ENCODE measurements at places on chromosomes 4 and X.

GRCh38 chrX:53918702-53919101 is 125.6 kb downstream of the PHF8 start:
- no peak for DNase-seq

DNA sequence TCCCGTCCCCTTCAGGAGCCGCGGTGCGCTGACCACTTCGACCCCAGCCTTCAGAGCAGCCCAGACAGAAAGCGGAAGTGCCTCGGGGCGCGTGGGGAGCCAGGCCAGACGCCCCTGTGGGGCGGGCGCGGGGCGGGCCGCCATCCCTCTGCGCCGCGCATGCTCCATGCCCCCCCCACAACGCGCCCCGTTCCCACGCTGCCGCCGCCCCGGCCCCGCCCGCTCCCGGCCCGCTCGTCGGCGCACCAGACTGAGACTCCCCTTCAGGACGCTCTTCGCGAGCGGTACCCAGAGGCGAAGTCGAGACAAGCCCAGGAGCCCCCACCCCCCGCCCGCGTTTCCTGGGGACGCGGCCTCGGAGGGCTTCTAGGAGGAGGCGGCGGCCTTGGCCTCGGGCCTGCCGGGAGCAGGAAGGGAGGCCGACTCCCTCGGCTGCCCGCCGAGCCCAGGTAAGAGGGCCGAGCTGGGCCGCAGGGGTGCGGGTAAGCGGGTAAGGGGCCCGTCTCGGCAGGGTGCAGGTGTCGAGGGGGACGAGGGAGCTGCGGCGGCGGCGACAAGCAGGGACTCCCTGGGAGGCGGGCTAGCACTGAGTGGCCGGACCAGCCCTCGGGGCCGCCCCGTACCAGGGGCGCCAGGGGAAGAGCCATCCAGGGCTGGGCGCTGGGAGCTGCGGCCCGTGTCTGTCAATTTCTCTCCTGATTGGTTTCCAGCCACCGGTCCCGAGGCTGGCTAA is at the start of gene ZFP92:
Gene ZFP92 (plus strand): TSS at position 218 of the 733 bp plus-strand sequence. CDS start 6,851 bp downstream, outside the sequence.
- no peak for DNase-seq

GRCh38 chr4:8200302-8200975 is 1.3 kb downstream of the SH3TC1 start:
- DNase-seq = no peak

DNA sequence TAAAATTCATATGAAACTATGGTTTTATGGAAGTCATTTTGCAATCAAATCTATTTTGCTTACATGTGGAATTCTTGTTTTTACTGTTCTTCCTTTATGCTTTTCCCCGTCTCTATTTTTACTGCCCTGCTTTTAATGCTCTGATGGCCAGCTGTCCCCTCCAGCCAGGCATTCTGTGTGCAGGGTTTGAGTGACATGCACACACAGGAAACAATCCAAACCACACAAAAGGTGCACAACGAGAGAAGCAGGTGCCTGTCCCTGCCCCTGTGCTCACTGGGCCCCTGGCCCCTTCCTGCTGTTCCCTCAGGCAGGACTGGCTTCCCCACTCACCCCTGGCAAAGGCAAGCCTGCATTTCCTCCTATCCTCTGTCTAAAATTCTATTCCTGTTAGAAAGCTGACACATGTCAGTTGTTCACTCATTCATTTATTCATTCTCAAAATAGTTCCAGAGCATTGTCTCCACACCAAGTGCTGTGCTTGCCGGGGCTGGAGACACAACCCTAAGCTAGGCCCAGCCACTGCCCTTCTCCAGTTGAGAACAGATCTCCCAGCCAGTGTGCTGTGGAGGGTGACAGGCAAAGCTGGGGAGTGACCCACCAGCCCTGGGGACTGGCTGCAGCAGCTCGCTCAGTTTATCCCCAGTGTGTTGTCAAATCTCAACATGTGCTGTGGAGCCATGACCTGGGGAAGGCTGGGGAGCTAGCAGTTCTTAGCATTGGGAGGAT is 346.3 kb downstream of the FBXW7 start:
- DNase-seq = no peak

DNA sequence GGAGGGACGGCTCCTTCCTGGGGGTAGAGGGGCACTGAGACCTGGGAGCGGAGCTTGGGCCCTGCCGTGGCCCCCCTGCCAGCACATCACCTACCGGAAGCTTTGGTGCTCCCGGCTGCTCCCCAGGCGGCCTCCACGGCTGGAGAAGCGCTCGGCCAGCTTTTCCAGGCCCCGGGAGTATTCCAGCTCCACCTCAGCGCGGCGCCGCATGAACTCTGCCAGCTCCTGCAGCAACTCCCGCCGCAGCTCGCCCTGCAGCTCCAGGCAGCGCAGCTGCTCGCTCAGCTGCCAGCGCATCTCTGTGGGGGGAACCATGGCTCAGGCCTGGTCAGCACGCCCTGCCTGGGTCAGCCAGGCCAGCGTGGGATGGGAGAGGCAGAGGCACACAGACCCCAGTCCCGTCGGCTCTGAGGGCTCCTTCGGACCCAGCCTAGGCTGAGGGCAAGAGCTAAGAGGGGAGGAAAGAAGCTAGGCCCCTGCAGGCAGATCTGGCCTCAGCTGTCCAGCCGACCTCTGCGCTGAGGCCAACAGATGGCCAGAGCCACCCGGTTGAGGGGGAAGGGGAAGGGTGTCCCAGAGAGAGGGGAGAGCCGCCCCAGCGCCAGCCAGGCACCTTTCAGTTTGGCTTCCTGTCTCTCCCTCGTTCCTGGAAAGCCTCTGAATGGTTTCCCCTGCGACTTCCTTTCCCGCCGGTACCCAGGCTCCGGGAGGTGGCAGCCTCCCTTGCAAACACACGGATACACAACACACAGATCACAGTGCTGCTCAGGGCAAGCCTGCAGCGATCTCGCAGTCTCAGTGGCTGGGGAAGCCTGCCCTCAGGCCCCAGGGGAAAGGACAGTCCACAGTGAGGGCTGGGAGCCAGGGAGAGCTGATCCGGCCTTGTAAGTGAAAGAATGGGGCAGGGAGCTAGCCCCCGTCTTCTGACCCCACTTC is 4.3 kb downstream of the ARHGAP4 start:
- no peak for DNase-seq

- DNase-seq = no peak
These were observed 52.2 kb downstream of the FAM9B start for GRCh38 chrX:8981723-8982122.

GRCh38 chr4:7890635-7891393 is 48.8 kb downstream of the AFAP1 start:
- peak; percentile 41 for DNase-seq

GRCh38 chr4:85776579-85776978 is 301.6 kb downstream of the ARHGAP24 start:
- DNase-seq = no peak

GRCh38 chr4:152894673-152895072 is 41.5 kb upstream of the FHDC1 start:
- DNase-seq = no peak

GRCh38 chr4:73432169-73433000 is 3.6 kb upstream of the AFP start:
- DNase-seq = no peak

DNA sequence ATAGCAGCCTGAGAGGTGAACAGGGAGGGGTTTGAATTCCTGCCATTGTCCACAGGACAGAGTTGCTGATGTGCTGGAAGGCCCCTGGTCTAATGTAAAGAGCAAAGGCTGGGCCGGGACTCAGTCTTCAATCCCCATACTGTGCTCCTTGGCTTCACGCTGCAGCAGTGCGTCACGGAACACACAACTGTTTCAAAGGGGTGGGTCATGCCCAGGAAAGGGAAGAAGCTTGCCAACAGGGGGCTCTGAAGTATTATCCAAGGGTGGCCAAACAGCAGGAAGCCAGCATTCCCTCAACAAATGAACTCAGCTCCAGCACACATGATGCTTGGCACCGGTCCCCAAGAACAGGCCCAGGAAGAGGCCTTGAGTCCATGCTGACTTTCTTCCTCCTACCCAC is 122.5 kb downstream of the NFKB1 start:
- no peak for DNase-seq

GRCh38 chr4:52910115-52910514 is 48.0 kb downstream of the RASL11B start:
- DNase-seq = no peak

- DNase-seq = no peak
These were observed 57.0 kb upstream of the ARSJ start for GRCh38 chr4:114036426-114036825.

DNA sequence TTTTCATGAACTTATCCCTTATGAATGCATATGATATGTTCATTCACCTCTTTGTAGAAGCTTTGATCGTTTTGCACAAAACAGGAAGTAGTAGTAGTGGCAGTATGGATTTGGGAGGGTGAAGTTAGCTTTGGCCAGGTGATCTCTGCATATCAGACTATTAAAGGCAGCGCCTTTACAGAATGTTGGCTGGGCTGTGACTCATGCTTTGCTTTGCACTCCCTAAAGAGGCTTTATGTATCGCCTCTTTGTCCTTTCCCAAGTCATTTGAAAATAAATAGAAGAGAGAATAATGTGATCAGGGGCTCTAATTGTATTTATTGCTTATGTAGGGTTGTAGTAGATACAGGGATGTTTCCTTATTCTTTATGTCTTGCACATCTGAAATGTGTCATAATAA is 50.4 kb downstream of the SHROOM3 start:
- no peak for DNase-seq

DNA sequence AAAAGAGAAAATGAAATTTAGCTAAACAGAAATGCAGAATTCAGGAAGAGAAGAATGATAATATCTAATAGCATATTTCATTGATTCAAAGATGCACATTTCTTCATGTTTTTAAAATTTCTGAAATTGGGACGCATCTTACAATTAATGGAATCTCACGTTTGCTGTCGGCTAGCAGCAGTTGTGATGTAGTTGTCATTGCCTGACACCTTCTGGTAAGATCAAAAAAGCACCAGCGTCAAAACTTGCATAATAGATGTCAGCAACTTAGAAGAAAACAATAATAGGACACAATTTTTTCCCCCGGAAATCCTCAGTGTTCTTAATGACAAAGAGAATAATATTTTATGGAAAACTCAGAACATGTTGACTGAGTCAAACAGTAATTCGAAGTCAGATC is 29.8 kb upstream of the SLC7A3 start:
- DNase-seq = no peak

GRCh38 chrX:10173331-10173900 is 16.6 kb downstream of the CLCN4 start:
- peak; percentile 85 for DNase-seq

DNA sequence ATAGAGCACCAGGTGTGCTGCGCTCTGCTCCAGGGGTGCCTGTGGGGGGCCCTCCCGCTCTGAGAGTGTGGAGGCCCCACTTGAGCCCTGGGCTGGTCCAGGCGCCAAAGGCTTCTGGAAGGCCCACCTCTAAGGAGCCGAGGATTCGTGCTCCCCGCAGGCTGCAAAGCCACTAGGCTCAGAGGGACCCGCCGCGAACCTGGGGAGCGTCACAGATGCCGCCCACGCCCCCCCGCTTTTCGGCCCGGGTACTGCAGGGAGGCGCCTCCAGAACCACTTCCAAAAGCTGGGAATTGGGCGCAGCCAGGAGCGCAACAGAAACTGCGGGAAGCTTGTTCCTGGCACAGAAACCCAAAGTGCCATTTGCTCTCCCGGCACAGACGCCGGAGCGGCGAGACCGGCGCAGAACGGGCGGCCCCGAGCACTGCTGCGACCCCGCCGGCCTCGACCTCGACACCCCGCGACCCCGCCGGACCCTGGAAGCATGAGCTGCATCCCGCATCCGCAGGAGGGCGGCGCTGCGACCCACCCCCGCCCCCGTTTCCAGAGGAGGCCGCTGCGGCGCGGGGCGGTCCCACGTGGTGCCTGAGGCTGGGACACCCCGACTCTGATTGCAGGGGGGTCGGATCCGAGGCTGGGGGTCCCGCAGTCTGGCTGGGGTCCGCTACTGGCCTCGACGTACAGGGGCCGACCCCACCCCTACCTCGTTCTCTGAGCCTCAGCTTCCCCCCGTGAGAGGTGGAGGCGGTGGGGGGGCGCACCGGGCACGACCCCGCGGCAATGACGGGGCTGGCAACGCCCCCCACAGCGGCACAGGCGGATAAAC is 30.8 kb downstream of the CPLX1 start:
- no peak for DNase-seq

DNA sequence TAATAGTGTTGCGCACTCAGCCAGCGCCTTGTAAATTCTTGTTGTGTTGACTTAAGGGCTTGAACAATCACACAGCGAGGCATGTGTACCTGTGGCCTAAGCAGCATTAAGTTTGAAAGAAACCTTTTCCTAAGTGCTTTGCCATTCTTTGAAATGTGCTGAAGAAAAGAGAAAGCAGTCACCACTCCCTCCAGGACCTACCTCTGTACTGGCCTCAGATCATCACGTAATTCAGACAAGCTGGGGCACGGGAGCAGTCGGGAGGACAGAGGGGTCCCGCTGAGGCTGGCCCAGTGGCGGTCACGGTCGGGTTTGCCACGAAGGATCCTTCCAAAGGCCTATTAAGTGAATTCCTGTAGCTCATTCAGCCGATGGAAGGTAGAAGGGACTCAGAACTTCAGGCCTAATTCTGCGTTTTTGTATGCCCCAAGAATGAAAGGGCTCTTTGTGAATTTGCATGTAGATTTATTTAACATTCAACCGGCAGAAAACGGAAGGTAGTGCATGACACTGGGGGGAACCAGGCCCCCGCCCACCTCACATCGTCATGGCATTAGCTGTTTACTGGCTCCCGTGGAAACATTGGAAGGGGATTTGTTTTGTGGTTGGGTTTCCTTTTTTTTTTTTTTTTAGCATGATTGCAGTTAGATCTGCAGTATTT is 106.3 kb downstream of the TRAPPC11 start:
- no peak for DNase-seq

GRCh38 chr4:156422576-156422975 is 468.9 kb upstream of the CTSO start:
- DNase-seq = no peak

GRCh38 chrX:23660766-23661132 is 6.5 kb upstream of the PRDX4 start:
- DNase-seq = no peak

- no peak for DNase-seq
These were observed 44.9 kb upstream of the SLC25A31 start for GRCh38 chr4:127685292-127685691.

- DNase-seq = no peak
These were observed 268.1 kb downstream of the LAS1L start for GRCh38 chrX:65266482-65266881.

DNA sequence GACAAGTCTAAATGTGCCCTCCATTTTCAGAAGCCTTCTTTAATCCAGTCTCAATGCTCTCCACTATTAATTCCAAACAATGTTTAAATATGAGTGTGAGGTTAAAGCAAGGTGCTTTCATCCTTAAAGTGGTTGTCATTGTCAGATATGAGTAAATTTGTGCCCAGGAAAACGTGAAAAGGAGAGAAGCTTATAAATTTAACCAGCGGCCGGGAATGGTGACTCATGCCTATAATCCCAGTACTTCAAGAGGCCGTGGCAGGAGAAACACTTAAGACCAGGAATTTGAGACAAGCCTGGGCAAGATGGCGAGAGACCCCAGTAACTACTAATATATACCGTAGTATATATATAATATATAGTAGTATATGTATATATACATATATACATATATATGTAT is 270.0 kb downstream of the ARHGAP24 start:
- DNase-seq = no peak

- DNase-seq = no peak
These were observed 17.0 kb downstream of the SLC9B1 start for GRCh38 chr4:103002551-103002950.

DNA sequence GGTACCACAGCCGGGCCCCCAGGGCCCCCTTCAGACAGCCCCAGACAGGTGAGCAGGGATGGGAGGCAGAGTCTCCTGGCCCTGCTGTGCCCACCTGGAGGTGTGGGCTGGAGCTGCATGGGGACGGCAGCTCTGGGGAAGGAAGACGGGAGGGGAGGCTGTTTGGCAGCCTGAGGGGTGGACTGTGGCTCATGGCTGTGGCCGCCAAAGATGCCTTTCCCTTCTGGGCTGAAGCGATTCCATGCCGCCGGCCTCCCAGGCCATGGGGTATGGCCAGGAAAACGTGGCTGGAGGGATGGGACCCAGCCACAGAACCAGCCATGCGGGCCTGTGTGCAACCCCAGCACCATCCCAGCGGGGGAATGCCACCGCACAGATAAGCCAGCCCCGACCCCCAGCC is 65.7 kb downstream of the FAM53A start:
- DNase-seq = no peak

Data from skin of body (tissue), 3 donors.